ENCODE measurements at places on chromosomes 16 and 17. TPM values are rescaled to one million over a fixed set of nuclear protein-coding genes. Genes with fewer than 3 reads are reported as not detected.

HOXB7 gene
- total RNA-seq = 37.3 TPM

DNA sequence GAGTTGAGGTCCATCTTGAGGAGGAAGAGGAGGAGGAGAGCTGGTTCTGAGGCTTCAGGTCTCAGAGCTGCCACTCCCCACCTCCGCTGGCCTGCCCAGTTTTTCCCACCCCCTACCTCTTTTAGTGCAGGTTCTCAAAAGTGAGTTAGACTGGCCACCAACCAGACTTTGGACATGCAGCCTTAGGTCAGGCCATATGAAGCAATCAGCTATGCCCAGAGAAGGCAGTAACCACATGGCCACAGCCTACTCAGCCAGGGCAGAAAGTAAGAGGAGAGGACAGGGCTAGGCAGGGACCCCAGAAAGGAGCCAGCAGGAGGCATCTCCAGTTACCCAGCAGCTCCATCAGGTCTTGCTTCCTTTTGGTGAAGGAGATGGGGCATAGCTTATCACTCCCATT lies 9.0 kb downstream of the MYO15A start:
- no peak for DNase-seq

GRCh38 chr17:68452724-68453290 lies 4.5 kb downstream of the WIPI1 start:
- DNase-seq = no peak

GRCh38 chr16:52191531-52192134 lies 355.3 kb downstream of the TOX3 start:
- DNase-seq = peak; percentile 50

DNA sequence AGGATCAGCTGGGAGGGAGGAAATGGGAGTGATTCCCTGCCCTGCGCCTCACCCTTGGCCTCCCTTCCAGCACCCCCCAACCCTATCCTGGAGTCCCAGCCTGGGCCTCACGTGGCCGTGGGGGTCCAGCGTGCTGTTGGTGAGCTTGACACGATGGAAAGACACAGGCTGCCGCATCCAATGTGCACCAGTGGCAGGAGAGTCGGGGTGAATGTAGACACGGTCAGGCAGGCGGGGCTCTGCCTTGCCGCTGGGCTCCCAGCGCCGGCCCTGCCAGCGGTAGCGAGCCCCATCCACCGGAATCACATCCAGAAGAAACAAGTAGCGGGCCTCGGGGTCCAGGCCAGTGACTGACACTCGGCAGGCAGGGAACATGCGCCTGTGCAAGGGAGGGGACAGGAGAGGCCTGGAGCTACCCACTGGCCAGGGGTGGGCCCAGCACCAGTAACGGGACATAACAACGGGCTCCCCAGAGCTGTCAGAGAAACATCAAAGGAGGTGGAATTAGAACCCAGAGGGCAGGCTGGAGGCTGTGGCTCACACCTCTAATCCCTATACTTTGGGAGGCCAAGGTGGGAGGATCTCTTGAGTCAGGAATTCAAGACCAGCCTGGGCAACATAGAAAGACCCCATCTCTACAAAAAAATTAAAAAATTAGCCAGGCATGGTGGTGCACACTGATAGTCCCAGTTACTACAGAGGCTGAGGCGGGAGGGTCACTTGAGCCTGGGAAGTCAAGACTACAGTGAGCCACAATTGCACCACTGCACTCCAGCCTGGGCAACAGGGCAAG lies 2.7 kb downstream of the TBX6 start:
- no peak for DNase-seq

DNA sequence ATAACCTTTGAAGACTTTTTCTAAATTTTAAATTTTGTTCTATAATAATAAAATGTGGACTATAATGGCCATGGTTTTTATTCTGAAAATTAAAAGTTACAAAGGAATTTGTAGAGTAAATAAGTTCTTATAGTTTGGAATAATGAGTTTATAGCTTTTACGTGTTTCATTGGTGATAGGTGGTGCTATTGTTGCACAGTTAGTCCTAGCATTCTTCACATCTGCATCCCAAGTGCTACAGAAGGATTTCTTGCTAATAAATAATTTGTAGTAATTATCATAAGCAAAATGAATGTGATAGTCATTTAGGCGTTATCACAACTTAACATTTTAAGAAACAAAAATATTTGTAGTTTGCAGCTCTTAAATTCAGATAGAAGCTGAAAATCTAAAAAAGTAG lies 67.9 kb downstream of the BCAS3 start:
- DNase-seq = no peak

Data from LHCN-M2 (cell line).